CD4-positive, alpha-beta T cell treated with Interleukin-2 at 100 ng/mL for 4 hours (primary cell): ENCODE measurements at places on chromosomes 5 and 9.
A peak's percentile ranks its signal among the peaks of the same experiment; 100 is the strongest.

- no peak for DNase-seq
Observed at GRCh38 chr5:45507178-45507577, 189.0 kb downstream of the HCN1 start.

- no peak for DNase-seq
Observed at GRCh38 chr5:53360811-53361210, 119.6 kb upstream of the FST start.

DNA sequence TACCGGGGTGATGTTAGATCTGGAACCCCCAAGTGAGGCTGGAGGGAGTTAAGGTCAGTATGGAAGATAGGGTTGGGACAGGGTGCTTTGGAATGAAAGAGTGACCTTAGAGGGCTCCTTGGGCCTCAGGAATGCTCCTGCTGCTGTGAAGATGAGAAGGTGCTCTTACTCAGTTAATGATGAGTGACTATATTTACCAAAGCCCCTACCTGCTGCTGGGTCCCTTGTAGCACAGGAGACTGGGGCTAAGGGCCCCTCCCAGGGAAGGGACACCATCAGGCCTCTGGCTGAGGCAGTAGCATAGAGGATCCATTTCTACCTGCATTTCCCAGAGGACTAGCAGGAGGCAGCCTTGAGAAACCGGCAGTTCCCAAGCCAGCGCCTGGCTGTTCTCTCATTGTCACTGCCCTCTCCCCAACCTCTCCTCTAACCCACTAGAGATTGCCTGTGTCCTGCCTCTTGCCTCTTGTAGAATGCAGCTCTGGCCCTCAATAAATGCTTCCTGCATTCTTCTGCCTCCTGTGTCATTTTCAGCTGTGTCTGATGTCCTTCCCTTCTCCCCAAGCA, 2.3 kb upstream of the MYOZ3 start:
- DNase-seq = no peak

- no peak for DNase-seq
Observed at GRCh38 chr5:114830114-114830513, 339.6 kb downstream of the TRIM36 start.

DNA sequence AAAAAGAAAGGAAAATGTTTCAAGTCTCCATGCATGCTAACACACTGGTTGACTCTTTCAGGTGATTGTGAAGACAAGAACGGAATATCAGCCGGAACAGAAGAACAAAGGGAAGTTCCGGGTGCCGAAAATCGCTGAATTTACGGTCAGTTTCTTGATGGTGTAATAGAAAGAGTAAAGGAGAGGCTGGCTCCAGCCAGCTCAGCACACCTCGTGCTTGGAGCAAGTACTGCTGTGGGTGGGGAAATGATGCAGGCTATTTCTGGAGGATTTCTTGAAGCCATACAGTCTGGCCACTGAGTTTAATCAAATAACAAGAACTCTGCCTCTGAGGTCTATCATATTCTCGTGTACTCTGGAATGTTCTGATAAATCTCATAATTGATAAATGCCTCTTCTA, 18.7 kb downstream of the NSG2 start:
- no peak for DNase-seq

- DNase-seq = no peak
Observed at GRCh38 chr5:169064093-169064492, 236.8 kb downstream of the SLIT3 start.

DNA sequence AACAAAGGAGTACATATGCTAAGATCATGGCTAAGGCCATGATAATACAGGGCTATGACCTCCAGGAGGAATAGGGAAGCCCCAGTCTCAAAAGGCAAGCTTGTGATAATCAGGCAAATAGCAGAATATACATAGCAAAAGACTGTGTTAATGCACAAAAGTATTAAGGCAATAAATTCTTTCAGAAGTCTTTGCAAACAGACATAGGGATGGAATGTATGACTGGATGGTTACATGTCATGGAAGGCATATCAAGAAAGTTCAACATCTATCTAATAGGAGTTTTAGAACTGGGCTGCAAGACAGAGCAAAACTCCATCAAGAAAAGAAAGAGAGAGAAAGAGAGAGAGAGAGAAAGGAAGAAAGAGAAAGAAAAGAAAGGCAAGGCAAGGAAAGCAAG, 264.5 kb upstream of the CDH6 start:
- no peak for DNase-seq

GRCh38 chr9:93996863-93997262, 41.7 kb upstream of the BARX1 start:
- DNase-seq = no peak

DNA sequence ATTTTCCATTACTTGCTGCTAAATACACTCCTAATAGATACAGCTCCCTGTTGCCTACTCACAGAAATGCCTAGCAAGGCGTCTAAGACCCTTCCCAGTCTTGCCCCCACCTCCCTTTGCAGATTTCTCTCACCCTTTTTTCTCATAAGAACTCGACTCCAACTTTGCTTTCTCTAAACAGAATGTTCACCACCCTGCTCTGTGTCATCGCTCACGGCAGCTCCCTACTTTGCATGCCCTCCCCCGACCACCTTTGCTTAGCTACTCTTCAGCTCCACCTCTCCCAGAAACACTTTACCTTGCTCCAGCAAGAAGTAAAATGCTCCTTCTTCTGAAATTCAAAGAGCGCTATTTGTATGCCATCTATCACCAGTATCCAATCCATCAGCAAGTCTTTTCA, 15.2 kb upstream of the PPP1R2B start:
- DNase-seq = no peak

DNA sequence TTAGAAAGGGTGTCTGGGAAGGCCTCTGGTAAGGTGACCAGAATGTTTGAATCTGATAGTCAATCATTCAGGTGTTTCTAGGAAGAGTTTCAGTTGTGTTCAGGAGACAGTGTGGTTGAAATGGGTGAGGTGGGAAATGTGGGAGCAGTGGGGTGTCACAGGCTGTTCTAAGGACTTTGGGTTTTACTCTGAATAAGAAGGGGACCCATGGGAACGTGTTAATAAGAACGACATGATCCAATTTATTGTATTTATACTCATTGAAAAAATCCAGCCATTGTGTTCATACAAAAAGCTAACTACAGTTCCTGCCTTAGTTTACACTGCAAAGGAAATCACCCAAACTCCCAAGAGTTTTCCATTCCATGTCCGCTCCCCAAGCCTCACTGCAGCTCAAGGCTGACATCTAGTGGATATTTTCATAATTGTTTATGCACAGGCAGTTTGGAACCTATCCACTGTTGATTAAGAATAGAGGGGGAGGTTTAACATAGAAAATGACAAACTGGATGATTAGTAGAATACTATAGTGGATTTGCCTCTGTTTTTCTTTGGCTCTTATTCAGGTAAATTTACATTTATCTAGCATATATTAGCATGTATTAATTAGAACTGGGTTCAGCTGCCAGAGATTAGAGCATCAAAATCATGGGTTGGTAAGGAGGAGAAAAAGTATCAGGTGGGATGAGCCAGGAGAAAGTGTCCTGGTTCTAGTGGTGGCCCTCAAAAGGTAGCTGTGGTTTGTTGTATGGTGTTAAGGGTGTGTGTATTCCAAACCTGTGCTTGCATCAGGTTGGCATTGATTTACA, 17.7 kb downstream of the CAVIN4 start:
- DNase-seq = peak; percentile 60

GRCh38 chr9:18319918-18320445, 154.0 kb upstream of the ADAMTSL1 start:
- DNase-seq = no peak

DNA sequence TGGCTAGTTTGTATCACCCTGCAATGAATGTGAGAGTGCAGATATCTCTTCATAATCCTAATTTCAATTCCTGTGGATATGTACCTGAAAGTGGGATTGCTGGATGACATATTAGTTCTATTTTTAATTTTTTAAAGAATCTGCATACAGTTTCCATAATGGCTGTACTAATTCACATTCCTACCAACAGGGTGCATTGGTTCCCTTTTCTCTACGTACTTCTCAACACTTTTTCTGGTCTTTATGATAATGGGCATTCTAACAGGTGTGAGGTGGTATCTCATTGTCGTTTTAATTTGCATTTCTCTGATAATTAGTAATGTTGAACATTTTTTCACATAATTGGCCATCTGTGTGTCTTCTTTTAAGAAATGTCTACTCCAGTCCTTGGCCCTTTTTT, 927.5 kb downstream of the DTWD2 start:
- DNase-seq = no peak

- DNase-seq = no peak
Observed at GRCh38 chr5:74173665-74174064, 466.9 kb downstream of the ENC1 start.

DNA sequence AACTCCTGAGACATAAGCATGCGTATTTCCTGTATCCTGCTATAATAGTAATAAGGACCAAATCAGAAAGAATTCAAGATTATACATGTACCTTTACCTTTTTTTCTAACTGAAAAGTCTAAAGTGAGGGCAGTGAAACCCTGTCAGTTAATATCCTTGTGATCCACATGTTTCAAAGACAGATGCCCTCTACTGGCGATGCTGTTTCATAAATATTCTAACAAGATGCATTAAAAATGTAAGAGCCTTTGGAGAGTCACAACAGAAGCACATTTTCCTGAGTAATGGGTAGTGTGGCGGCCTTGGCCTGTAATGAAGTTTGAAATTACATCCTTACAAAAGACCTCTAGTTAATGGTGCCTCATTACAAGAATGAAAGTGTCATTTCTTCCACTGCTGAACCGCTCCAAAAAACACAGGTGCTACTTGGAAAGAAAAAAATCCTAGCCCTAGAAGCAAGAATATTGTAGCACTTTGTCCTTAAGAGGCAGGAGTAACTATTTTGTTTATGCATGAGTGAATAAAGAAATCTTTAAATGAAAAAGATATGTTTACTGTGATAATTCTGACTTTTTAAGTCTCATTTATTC, 232.6 kb downstream of the EPB41L4A start:
- peak; percentile 32 for DNase-seq

- no peak for DNase-seq
Observed at GRCh38 chr5:181088289-181088688, 42.7 kb downstream of the OR2V1 start.
